ENCODE measurements at places on chromosomes 12 and 14.

GRCh38 chr12:111706145-111706544, 20.3 kb downstream of the ACAD10 start:
- no peak overlapping the region for H3K27ac ChIP-seq
- no peaks in the 10 kb centered on the region for H3K4me1 ChIP-seq
- no peak for DNase-seq
- no peak overlapping the region for H3K4me3 ChIP-seq

GRCh38 chr12:59079002-59079401, 158.7 kb upstream of the LRIG3 start:
- H3K4me1 ChIP-seq, result no peaks in the 10 kb centered on the region
- DNase-seq, result no peak
- no peak overlapping the region for H3K4me3 ChIP-seq
- no peaks in the 10 kb centered on the region for H3K36me3 ChIP-seq

DNA sequence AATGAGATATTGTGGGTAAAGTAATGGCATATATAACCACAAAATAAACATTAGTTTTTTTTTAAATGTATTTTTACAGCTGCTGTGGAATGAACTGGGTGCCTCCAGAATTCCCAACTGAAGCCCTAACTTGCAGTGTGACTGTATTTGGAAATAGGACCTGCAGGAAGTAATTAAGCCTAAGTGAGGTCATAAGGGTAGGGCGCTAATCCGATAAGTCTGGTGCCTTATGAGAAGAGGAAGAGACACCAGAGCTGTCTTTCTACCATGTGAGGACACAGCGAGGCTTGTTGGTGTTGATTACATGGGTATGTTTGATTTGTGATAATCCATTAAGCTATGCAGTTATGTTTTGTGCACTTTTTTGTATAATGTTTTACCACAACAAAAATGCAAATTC, 136.8 kb downstream of the TPH2 start:
- DNase-seq, result no peak
- H3K27ac ChIP-seq, result no peak overlapping the region
- no peak overlapping the region for H3K4me3 ChIP-seq
- H3K27me3 ChIP-seq, result no peaks in the 10 kb centered on the region
- no peaks in the 10 kb centered on the region for H3K4me1 ChIP-seq

DNA sequence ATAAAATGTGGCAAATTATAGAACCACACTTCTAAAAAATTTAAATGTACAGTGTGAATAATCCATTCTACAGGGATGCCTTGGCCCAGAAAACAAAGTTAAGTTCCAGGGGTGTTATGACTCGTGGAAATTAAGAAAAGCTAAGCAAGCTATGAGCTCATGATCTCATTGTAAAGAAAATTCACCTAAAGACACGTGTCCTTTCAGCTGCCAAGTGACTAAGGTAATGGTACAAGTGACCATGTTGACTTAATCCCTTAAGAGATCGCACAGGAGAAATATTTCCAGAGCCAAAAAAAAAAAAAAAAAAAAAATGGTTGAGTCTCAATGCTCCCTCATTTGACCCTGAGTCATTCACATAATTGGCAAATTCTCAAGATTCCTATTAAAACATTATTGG, 51.4 kb upstream of the ANO2 start:
- H3K4me1 ChIP-seq, result no peaks in the 10 kb centered on the region
- no peaks in the 10 kb centered on the region for H3K27me3 ChIP-seq
- DNase-seq, result no peak
- no peak overlapping the region for H3K4me3 ChIP-seq
- no peaks in the 10 kb centered on the region for H3K36me3 ChIP-seq
- no peak overlapping the region for H3K27ac ChIP-seq

- no peaks in the 10 kb centered on the region for H3K36me3 ChIP-seq
- H3K4me1 ChIP-seq, result no peaks in the 10 kb centered on the region
Observed at GRCh38 chr12:62217466-62218194, 42.6 kb upstream of the USP15 start.

- no peaks in the 10 kb centered on the region for H3K36me3 ChIP-seq
- DNase-seq, result no peak
- H3K4me3 ChIP-seq, result no peak overlapping the region
- no peaks in the 10 kb centered on the region for H3K27me3 ChIP-seq
- no peaks in the 10 kb centered on the region for H3K4me1 ChIP-seq
- no peak overlapping the region for H3K27ac ChIP-seq
Observed at GRCh38 chr12:14171106-14171505, 189.7 kb upstream of the GRIN2B start.

GRCh38 chr14:73339846-73340595, 102.7 kb downstream of the PAPLN start:
- no peak for DNase-seq
- H3K27ac ChIP-seq, result no peak overlapping the region
- H3K36me3 ChIP-seq, result no peaks in the 10 kb centered on the region
- H3K4me3 ChIP-seq, result no peak overlapping the region
- H3K4me1 ChIP-seq, result no peaks in the 10 kb centered on the region

DNA sequence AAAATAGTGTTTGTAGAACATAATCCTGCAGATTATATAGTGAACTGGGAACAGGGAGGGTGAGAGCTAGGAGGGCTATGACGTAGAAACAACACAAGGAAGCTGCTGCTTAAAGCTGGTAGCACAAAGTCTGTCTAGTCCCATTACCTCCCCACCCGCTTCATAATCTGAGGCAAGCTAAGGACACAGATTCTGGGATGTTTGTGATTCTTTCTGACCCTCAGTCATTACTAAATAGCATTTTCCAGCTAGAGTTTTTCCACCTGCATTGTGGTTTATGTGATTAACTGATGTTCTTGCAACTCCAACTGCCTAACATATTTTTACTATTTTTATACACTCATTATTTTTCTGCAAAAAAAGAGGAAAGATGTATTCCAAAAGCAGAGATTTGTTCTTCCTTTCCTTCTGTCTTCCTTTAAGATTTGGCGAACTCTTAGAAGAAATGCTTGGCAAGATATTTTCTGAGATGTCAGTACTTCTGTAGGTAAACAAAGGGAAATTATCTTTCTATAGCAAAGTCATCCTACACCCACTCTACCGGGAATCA, 293.2 kb upstream of the FAR2 start:
- H3K27me3 ChIP-seq, result no peaks in the 10 kb centered on the region
- H3K27ac ChIP-seq, result no peak overlapping the region
- no peaks in the 10 kb centered on the region for H3K36me3 ChIP-seq
- no peaks in the 10 kb centered on the region for H3K4me1 ChIP-seq

DNA sequence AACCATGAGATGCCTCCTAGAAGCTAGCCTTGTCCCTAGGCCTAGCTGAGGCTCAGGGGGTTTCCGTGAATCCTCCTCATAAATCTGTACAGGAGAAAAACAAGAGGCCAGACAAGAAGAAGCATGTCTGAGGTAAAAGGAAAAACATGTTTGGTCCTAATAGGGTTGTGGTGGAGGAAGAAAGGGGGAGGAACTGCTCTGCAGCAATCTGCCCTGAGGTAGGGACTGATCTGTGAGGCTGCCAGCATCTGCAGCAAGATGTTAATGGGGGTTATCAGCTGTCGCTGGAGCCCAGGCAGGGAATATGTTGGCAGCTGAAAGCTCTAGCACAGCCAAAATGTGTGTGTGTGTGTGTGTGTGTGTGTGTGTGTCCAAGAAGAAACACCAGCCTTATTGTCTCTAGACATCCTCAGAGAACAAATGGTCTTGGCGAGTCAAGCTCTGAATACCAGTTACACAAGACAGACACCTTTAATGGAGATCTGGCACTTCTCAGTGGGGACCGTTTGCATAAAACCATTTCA, 218.5 kb downstream of the NUAK1 start:
- H3K4me3 ChIP-seq, result no peak overlapping the region
- H3K27ac ChIP-seq, result peak overlapping the region; percentile 90
- peaks cover 24% of the 10 kb centered on the region for H3K4me1 ChIP-seq
- H3K27me3 ChIP-seq, result no peaks in the 10 kb centered on the region
- no peaks in the 10 kb centered on the region for H3K36me3 ChIP-seq

DNA sequence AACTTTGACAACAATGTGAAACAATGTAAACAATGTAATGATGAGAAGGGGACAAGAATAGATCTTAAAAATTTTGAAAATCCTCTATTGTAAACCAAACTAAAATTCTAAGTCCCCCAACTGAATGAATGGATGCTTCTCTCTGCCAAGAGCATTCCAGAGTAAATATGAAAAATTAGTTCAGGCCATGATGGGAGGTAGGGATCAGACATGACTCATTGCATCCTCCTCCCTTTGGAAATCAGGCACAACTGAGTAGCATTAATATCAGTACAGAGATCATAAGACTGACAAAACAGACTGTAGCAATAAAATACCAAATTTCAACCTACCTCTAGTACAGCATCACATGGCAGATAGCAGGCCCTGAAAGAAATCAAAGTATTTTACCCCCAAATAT, 559.9 kb downstream of the C12orf50 start:
- no peaks in the 10 kb centered on the region for H3K27me3 ChIP-seq
- no peaks in the 10 kb centered on the region for H3K36me3 ChIP-seq
- DNase-seq, result no peak
